ENCODE measurements at places on chromosomes 2 and 18.

DNA sequence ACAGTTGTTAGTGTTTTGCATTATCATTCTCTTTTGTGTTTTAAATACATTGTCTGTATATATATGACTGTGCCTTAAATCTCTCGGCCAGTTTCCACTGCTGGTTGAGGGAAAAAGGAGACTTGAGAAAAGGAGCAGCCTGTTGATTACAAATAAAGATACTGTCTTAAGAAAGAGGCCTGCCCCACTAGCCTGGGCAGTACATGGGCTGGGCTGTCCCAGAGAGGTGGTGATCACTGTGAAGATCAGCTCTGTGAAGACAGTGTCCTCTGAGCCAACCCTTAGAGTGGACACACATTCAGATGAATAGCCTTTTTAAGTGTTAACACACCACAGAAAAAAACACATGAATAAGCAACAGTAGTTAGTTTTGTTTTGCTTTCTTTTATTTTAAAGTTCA is 10.0 kb upstream of the OTX1 start:
- DNase-seq: no peak

GRCh38 chr2:23376972-23377371 is 8.0 kb upstream of the KLHL29 start:
- DNase-seq: peak; percentile 27

DNA sequence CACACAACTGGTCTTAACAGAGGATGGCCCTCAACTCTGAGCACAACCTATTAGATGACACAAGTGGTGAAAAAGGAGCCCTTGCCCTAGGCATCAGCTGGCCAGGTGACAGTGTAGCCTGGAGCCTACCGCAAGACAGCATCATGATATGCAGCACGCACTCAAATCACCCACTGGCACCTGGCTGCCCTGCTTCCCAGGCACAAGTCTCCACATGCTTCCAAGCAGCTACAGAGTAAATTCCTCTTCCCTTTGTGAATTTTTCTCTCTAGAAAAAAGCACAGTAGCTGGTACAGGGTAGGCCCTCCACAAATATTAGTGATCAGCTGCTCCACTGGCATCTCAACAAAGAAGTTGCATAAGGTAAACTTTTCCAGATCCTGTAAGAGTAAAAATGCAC is 6.0 kb downstream of the FBXO15 start:
- no peak for DNase-seq

- no peak for DNase-seq
Observed at GRCh38 chr2:2950403-2950952, 427.1 kb downstream of the EIPR1 start.

GRCh38 chr18:45635893-45636509 is 20.7 kb downstream of the SLC14A2 start:
- DNase-seq: no peak

DNA sequence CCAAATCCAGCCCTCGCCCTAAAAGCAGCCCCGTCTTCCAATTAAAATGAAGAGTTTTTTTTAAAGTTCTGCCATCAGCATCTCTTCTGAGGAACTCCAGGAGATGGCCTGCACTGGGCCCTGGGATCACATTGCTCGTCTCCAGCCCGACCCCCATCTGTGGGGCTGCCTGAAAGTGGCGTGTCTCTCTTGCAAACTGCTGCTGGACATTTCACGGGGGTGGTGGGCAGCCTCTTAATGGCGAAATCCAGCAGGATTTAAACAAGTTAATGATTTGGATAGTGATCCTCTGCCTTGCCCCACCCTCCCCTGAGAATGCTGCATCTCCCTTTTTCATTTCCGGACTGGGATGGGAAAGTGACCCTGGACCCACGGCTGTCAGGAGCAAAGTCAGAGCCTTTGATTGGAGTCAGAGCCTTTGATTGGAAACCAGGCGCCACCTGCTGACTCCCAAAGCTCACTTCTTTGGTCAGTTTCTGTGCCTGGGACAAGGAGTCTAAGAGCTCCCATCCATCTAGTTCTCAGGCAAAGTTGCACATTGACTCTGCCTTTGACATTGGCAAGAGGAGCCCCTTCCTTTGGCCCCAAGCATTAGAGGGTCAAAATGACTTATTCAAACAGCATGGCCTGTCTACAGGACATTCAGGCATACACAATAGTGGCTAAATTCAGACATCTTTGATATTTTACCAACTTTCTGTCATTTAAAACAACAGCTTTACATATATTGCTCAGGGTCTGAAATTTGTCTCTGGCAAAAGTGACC is 155.2 kb downstream of the SH3BP4 start:
- DNase-seq: peak; percentile 78

- DNase-seq: peak; percentile 53
Observed at GRCh38 chr2:75002007-75002406, 43.6 kb downstream of the POLE4 start.

DNA sequence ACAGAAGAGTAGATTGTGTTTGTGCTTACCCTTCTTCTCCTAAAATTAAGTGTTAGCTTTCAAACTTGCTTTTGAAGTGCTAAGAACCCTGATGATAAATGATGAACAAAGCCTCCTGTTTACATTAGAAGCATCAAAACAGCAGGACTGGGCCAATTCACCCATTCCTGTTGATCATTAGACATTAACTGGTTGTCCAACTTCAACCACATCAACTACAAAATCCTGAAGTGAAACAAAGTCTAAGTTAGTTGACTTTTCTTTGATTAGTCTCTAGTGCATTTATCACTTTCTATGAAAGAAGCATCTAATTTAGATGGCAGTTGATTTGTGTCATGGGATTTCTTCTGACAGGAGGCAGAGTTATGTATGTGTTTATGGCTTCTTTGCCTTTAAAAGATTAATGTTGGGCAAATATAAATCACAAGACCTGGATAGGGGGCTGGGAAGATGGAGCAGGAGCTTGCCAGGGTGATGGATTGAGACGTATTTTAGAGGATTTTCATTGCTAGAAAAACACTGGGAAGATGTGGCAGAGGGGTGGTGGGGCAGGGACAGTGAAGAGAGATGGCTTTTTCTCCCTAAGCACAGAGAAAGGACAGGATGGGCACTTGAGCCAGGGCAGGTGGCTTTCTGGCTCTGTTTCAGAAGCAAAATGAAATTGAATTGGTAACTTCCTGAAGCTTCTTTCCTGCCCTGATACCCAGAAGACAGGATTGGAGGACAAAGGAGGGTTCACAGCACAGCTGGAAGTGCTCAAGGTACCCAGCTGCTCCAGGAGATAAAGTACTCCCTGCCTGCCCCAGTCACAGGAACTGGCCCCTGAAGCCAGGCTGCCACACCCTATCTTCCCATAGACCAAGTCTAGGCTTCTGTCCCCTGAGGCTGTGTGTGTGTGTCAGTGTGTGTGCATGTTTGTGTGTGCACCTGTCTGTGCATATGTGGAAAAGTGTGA is 20.5 kb downstream of the GYPC start:
- DNase-seq: no peak

Measured in fibroblast of upper back skin (primary cell).